ENCODE measurements at places on chromosomes 6 and 20. TPM values are rescaled to one million over a fixed set of nuclear protein-coding genes. Genes with fewer than 3 reads are reported as not detected.

FANCE gene
- 6.3 TPM for total RNA-seq

GTF3C6 gene
- total RNA-seq, result 55.2 TPM

STMN3 gene
- 7.4 TPM for total RNA-seq

PTGIS gene
- total RNA-seq, result 17.9 TPM

- no peak for DNase-seq
- no peaks in the 10 kb centered on the region for H3K27me3 ChIP-seq
- H3K4me1 ChIP-seq, result no peaks in the 10 kb centered on the region
- no peaks in the 10 kb centered on the region for H3K36me3 ChIP-seq
Observed at GRCh38 chr6:34575326-34575725, 19.2 kb upstream of the SPDEF start.

- H3K27me3 ChIP-seq, result no peaks in the 10 kb centered on the region
- no peak overlapping the region for H3K27ac ChIP-seq
- H3K4me3 ChIP-seq, result no peak overlapping the region
- no peak for DNase-seq
- peaks cover 38% of the 10 kb centered on the region for H3K36me3 ChIP-seq
Observed at GRCh38 chr6:108667993-108668392, 107.3 kb downstream of the FOXO3 start.

- no peak overlapping the region for H3K4me3 ChIP-seq
- no peak for DNase-seq
- no peaks in the 10 kb centered on the region for H3K36me3 ChIP-seq
Observed at GRCh38 chr6:131041814-131042213, 21.2 kb downstream of the EPB41L2 start.

DNA sequence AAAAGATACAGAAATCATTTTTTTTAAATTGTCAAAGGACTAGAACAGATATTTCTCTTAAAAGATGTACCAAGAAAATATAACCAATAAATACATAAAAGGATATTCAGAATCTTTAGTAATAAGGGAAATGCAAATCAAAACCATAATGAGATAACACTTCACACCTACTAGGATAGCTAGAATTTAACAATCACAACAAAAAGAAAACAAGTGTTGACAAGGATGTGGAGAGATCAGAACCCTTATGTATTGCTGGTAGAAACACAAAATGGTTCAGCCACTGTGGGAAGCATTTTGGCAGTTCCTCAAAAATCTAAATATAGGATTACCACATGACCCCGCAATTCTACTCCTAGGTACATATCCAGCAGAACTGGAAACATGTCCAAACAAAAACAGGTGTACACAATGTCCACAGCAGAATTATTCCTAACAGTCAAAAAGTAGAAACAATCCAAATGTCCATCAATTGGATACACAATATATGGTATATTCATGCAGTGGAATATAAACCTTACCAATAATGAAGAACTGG, 211.0 kb downstream of the LRFN2 start:
- H3K36me3 ChIP-seq, result no peaks in the 10 kb centered on the region
- no peak overlapping the region for H3K4me3 ChIP-seq
- no peaks in the 10 kb centered on the region for H3K4me1 ChIP-seq
- no peak overlapping the region for H3K27ac ChIP-seq

DNA sequence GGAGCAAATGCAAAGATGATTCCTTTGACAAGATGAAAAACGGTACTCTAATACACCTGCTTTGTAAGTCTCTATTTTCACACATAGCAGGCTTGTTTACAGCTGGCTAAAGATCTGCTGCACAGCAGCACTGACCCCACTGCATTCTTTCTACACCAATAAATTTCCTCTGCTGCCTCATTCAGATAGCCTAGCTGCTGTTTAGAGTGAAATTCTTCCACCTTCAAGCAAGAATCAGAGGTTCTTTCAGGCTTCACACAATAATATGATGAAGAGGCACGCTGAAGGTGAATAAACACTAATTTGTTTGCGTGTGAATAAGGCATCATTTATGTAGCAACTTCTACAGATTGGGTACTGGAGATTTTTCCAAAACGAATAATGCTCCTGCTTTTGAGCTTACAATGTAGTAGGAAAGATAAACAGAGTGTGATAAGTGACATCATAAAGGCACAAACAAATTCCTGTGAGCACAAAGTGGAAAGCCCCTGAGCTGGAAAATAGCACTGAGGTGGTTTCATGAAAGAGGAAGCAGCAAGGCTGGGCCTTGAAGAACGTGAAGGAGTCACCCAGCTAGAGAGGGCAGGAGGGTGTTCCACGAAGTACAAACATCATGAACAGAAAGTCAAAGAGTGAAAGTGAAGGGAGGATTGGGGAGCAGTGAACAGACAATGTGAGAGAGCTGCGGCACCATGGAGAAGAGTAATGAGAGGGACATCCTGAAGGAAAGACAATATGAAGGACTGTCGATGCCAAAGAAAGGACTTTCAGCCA, 543.4 kb downstream of the CD83 start:
- H3K4me3 ChIP-seq, result no peak overlapping the region
- no peak for DNase-seq
- no peaks in the 10 kb centered on the region for H3K36me3 ChIP-seq

- H3K27me3 ChIP-seq, result no peaks in the 10 kb centered on the region
- DNase-seq, result no peak
- H3K4me1 ChIP-seq, result no peaks in the 10 kb centered on the region
- H3K4me3 ChIP-seq, result no peak overlapping the region
- H3K27ac ChIP-seq, result no peak overlapping the region
Observed at GRCh38 chr20:48359692-48360341, 468.0 kb downstream of the PREX1 start.

DNA sequence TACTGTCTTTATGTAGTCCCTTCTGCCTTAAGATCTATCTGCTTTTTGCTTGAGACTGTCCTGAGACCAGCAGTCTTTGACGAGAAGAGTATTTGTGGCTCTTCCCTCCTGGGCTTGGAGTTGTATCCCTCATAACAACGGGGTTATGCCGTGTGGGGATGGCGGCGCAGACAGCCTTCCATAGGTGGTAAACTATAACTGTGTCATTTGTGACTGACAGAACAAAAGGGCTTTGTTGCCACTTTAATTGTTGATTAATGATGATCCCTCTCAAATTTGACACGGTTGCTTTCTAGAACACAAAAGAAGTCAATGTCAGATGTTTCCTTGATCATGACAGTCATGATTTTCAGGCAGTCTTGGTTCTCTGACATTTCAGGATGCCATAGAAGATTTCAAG, 196.6 kb downstream of the JARID2 start:
- peaks cover 44% of the 10 kb centered on the region for H3K4me1 ChIP-seq
- no peaks in the 10 kb centered on the region for H3K36me3 ChIP-seq
- H3K27ac ChIP-seq, result no peak overlapping the region
- DNase-seq, result no peak
- H3K4me3 ChIP-seq, result no peak overlapping the region

DNA sequence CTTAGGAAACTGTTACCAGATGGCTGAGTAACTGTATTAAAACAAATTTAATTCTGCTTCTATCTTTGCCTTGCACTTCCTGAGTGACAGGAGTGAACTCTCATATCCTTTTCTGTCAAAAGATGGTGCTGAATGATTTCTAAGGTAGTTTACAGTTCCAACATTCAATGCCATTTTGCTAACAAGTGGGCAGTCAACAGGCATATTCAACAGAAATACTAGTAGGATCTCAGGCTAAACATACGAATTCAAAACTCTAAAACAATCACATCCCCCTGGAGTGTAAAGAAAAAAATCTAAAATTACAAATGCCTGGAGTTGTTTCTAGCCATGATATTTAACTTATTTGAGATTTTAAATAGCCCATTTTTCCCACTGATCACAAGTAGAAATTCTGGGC, 6.7 kb downstream of the PSMB9 start:
- no peak overlapping the region for H3K4me3 ChIP-seq
- H3K27ac ChIP-seq, result peak overlapping the region; percentile 68
- no peak for DNase-seq
- peaks cover 40% of the 10 kb centered on the region for H3K36me3 ChIP-seq

DNA sequence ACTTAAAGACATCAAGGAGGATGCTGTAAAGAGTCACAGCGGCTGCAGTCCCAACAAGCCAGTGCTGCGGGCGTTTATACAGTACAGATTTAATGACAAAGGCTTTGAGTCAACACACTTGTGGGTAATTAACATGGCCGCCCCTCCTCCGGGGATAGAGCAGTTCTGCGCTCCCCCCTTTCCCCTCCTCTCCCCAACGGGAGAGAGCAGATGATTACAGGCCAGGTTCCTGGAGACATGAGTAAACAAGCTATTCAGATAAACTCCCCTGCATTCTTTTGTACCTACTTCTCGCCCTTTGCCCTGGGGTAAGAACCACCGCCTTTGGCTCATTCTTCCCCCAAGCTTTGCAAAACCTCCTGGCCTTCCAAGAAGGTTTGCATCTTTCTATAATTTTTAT, 23.6 kb upstream of the FABP7 start:
- H3K27me3 ChIP-seq, result no peaks in the 10 kb centered on the region
- no peak overlapping the region for H3K27ac ChIP-seq
- H3K4me1 ChIP-seq, result peaks cover 12% of the 10 kb centered on the region
- no peaks in the 10 kb centered on the region for H3K36me3 ChIP-seq
- H3K4me3 ChIP-seq, result no peak overlapping the region
- no peak for DNase-seq

DNA sequence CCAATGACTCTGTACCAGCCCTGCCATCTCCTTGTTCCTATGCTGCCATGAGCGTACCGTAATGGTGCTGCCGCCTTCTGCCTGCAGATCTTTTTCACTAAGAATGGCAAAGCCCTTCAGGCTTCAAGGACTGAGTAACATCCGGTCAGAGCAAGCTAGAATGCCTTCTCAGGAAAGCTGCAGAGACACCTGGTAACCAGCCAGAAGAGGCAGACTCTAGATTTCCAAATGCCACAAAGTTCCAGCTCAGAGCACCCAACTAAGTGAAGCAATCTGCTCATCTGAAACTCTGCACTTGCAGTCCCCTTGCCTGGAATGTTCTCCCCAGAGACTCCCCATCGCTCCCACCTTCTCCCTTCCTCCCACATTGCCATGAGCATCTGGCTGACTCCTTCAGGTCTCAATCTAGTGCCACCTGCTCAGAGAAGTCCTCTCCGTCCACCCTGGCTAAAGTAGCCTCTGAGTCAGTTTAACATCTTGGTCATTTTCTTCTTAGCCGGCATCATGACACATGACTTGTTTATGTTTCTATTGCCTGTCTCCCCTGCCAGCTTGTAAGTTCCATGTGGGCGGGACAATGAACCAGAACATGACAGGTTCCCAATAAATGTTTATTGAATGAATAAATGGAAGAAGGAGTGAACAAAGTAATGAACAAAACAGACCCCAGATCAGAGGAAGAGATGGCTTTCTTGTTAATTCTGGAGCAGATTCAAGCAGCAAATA, 6.9 kb upstream of the OCSTAMP start:
- no peaks in the 10 kb centered on the region for H3K27me3 ChIP-seq
- peaks cover 8% of the 10 kb centered on the region for H3K4me1 ChIP-seq
- no peak overlapping the region for H3K27ac ChIP-seq
- H3K36me3 ChIP-seq, result no peaks in the 10 kb centered on the region
- no peak overlapping the region for H3K4me3 ChIP-seq
- no peak for DNase-seq
